WTC11 (cell line): ENCODE measurements at places on chromosomes 4 and X.
A peak's percentile ranks its signal among the peaks of the same experiment; 100 is the strongest.

- no peak for DNase-seq
Observed at GRCh38 chr4:2482693-2483092, 13.8 kb downstream of the RNF4 start.

DNA sequence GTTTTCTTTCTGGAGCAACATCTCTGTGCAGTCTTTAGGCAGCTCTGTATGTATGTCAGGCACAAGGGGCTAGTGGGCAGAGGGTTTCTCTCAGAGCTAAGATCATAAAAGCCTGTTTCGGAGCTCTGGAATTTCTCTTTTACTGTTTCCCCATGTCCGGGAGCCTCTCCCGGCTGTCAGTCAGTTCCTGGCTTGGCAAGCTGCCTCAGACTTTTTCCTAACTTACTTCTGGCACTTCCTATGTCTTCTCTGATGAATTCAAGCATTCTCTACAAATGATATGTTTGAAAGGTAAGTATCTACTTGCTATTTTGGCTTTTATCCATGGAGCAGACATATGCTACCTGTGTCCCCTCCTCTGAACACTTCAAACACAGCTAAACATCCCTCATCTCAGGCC is 129.3 kb upstream of the PGRMC2 start:
- DNase-seq, result no peak

DNA sequence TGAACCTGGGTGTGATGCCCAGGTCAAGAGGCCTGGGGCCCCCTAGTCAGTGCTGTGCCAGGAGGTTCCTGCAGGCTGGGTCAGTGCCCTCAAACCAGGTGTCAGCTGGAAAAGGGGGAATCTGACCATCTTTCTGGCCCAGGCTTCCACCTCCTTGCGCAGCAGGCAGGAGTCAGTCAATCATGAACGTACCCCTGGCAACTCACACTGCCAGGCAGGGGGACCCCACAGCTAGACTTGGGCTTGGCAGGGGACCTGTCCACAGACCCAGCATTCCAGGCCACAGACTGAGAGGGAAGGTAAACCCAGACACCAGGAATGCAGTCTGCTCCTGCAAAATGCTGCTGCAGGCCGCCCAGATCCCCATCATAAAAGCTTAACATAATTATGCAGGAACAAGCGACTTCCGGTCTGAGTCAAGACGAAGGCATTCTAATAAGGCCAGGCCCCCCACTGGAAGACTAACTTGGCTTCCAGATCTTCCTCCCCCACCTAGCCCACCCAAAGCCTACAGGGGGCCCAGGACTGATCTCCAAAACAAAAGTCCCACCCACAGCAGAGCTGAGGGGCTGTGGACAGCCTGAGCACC is 156.3 kb downstream of the BCOR start:
- no peak for DNase-seq

GRCh38 chr4:81698538-81699296 is 227.0 kb upstream of the RASGEF1B start:
- DNase-seq, result no peak

DNA sequence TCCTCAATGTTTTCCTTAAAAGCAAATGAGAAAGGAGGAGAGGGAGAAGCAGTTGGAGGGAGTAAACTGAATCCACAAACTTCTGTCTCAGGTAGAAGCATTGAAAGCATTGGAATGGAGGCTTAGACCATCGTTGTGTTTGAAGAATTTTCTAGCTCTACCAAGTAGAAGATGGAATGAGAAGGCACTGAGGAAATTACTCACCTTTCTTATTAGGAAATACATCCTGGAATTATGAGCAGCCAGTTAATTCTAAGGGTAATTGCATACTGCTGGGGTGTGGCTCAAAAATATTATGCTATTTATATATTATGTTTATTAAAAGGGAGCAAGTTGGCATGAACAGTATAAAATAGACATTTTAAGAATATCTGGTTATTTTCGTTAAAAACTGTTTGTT is 12.9 kb downstream of the PGM2 start:
- no peak for DNase-seq

GRCh38 chrX:41558531-41558930 is 111.4 kb downstream of the NYX start:
- no peak for DNase-seq

GRCh38 chr4:2663275-2663674 is 92.9 kb downstream of the TNIP2 start:
- DNase-seq, result no peak

GRCh38 chr4:56622176-56622575 is 58.9 kb downstream of the HOPX start:
- DNase-seq, result no peak

DNA sequence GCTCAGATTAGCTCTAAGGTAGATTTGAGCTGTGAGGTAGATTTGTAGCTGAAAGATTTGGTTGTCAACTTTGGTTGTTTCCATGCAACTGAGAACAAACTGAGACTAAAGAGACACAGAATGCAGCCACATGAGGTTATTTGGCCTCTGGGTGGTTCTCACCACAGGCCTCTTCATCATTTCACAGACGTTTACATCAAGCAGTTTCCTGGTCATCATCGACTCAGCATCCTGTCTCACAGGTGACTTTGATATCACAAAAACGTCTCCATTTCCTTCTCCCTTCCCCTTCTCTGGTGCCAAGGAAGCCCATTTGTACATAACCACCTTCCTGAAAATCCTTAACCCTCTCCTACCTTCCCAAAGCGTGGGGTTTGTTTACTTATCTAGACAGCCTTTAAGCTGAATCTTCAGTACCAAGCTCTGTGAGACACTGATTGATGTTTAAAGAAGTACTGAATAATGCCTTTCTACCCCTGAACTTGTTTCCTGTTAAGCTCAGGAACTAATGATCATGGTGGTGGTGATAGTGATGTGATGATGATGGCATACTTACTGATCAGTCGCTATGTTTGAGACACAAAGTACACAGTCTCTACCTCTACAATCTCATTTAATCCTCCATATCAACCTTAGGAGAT is 81.9 kb downstream of the FAM114A1 start:
- no peak for DNase-seq

GRCh38 chr4:136590440-136590839 is 941.9 kb downstream of the PCDH18 start:
- DNase-seq, result no peak

GRCh38 chr4:176186067-176186466 is 9.3 kb downstream of the SPATA4 start:
- DNase-seq, result no peak

DNA sequence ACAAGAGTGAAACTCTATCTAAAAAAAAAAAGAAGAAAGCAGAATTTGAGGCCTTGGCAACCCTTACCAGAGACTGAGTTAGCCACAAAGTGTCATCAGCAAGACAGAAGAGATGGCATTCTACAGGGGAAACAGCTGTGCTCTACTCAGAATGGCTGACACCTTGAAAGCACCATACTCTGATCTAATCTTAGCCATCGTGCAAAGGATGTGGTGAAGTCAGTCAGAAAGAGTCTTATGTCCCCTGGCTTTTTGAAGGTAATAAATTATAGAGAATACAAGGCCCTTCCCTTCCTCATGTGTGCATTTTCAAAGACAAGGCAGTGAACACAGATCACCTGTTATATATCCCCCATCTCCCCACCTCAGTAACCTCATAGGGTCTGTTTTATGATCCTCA is 13.2 kb downstream of the CLNK start:
- DNase-seq, result no peak

- DNase-seq, result no peak
Observed at GRCh38 chr4:139921429-139922184, 232.4 kb downstream of the MAML3 start.

GRCh38 chrX:34770511-34770910 is 113.4 kb upstream of the TMEM47 start:
- no peak for DNase-seq

DNA sequence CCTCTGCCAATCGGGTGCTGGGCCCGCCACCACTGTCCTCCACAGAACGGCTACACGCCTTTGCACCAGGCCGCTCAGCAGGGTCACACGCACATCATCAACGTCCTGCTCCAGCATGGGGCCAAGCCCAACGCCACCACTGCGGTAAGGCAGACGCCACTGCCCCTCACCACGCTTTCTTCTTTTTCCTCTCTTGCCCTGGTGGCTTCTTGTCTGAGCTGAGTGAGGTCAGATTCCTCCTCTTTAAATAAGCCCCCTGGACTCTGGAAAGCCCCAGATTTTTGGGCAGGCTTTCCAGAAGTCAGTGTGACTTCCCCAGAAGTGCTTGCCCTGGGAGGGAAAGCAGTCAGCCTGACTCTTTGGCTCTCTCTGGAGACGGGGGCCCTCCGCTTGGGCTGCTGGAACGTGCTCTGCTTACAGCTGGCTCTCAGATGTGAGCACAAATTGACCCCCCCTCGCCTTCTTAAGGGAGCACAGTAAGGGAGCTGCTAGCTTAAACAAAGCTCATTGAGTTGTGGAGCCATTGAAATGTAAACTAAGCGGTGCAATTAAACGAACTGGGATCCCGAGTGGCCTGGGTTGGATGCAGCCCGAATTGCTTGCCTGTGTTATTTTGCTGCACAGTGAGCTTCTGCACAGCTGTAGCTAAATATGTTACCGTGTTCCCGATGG is 243.1 kb downstream of the ANK2 start:
- peak; percentile 80 for DNase-seq
